ENCODE measurements at places on chromosomes 2 and 18.

DNA sequence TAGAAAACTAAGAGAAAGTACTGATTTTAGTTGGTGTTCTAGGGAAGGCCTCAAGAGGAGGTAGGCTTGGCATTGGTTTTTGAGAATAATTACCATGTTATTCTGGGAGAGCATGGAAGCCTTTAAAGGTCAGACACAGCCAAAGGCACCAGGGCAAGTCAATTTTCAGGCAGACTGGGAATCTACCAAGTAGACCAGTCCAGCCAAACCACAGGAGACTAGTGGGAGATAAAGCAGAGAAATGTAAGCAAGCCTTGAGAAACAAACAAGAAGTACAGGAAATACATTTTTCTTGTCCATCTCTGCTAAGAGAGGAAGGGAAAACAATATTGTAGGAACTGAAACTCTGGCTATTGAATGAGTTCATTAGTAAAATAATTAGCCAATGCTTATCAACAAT is 5.5 kb upstream of the CCDC68 start:
- no peak for DNase-seq

GRCh38 chr18:57909620-57910019 is 106.5 kb upstream of the ATP8B1 start:
- DNase-seq: no peak

GRCh38 chr2:149040451-149040850 is 2.0 kb downstream of the LYPD6B start:
- peak; percentile 9 for DNase-seq

DNA sequence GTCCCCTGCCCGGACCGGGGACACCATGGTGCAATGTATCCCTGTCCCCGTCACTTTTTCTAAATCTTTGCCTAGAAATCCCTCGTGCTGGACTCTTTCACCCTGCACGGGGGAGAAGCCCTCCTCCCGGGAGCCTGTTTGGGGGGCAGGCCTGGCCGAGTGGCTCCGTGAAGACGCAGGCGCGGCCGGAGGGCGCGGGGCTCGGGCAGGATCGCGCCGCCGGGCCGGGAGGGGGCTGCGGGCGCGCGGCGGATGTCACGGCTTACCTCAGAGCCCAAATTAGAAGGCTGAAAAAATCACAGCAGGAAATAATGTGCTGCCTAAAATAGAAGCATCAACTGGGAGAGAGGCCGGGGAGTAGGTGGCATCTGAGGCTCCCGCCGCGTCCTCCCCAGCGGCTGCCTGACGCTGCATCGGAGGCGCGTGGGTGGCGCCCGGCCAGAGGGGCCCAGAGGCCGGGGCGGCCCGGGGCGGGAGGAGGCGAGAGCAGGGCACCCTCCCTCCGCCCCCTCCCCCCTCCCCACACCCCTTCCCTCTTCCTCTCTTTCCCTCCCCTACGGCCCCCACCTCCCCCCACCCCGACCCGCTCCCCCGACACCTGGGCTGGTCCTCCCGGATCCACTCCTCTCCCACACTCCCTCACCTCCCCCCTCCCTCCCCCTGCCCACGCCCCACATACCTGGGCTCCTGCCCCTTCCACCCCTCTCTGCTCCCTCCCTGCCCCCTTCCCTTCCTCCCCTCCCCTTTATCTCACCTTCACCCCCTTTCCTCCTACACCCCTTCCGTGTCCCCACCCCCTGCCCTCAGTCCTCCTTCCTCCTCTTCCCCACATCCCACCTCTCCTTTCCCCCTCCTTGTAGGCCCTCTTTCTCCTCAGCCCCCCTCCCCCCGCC is 51.9 kb downstream of the SLC4A1AP start:
- DNase-seq: no peak

DNA sequence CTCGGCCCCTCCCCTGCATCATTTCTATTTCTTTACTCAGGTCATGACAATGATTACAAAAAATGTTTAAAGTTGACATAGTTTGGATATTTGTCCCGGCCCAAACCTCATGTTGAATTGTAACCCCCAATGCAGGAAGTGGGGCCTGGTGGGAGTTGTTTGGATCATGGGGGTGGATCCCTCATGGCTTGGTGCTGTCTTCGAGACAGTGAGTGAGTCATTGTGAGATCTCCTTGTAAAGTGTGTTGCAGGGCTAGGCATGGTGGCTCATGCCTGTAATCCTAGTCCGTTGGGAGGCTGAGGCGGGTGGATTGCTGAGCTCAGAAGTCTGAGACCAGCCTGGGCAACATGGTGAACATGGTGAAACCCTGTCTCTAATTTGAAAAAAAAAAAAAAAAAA is 9.2 kb upstream of the MAP4K4 start:
- no peak for DNase-seq

DNA sequence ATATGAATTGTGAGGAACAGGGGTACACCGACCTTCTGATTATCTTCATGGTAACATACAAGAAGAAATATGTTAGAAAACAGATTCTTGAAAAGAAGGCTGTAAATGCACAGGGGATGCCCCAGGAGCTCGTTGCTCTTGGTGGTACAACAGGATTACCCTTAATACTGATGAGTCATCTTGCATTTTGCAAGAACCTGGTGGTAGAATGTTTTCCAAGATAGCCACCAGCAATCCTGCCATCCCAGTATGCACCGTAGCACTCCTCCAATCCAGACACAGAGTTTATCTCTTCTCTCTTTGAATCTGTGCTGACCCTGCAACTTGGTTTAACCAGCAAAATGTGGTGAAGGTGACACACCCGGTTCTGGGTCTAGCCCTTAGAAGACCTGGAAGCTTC is 238.3 kb downstream of the EN1 start:
- no peak for DNase-seq

DNA sequence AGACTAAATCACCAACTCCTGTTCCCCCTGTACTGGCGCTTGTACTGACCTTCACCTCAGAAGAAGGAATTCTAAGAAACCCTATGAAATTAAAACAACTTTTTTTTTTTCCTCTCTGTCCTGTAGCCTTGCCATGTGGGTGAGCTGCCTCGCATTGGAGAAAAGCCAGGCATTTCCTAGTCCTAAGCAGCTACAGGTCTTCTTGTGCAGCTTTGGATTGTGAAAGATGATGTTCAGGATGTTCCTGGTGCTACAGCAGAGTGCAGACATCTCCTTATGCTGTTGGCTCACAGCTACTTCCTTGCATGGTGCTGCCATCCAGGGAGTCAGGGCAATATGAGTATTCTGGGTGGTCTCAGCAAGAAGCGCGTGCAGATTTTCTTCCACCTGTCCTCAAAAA is 11.9 kb downstream of the PIK3C3 start:
- no peak for DNase-seq

GRCh38 chr2:44713170-44713569 is 228.3 kb upstream of the SIX3 start:
- no peak for DNase-seq

DNA sequence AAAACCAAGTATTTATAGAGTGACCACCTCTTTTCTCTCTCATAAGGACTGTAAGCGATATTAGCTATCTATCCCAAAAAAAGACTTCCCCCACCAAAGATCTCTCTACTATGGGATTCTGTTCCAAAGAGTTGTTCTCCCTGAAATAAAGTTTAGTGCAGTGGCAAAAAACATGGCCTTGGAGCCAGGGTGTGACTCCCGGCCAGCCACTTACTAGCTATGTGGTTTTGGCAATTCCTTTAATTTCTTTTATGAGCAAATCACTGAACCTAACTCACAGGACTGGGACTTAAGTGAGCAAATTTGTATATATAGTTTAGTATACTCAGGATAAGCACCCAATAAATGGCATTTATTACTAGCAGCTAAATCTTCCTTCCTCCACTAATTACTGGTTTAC is 42.6 kb downstream of the SESTD1 start:
- DNase-seq: no peak

DNA sequence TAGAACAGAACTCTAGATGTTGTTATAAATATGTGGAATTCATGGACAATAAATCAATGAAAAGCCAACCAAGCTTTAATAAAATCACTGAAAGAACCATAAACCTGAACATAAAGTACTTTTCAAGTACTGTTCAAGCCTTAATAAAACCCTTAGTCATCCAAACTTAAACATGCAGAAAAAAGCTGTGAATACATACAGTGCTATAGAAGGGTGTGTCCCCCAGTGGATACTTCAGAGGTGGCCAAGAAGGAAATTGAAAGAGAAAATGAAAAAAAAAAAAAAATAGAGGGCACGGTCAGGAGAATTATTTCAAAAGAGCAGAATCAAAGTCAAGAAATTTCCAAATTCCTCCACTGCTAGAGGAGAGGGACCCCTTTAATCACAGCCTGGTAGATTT is 141.1 kb downstream of the SP100 start:
- DNase-seq: no peak

DNA sequence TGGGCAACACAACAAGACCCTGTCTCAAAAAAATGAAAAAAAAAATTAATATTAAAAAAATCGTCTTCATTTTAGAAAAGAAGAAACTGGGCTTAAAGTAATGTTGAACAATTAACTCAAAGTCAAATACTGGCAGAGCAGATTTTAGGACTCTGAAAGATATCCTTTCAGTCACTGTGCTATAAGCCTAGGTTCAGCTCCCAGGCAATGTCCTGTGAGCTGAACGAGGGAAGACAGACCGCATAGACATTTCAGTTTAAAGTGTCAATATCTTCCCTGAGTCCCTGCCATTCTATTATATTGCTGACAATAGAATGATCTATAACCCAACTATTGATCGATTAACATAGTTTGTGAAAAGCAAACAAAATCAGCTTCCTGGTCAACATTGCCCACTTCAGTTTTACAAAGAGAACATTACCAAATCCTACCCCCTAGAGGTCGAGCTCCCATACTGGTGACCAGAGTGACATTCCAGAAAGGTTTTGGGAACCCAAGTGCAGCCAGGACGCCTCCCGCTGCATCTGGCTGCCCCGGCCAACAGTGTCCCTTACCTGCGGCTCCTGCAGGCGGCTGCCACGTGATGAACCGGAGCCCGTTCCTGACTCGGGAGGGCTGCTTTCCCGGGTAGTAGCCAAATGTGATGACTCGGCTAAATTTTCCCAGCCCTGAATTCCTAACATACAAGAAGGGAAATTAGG is 639 bp downstream of the MRO start:
- no peak for DNase-seq

GRCh38 chr2:199940373-199940772 is 14.9 kb downstream of the TYW5 start:
- peak; percentile 8 for DNase-seq

DNA sequence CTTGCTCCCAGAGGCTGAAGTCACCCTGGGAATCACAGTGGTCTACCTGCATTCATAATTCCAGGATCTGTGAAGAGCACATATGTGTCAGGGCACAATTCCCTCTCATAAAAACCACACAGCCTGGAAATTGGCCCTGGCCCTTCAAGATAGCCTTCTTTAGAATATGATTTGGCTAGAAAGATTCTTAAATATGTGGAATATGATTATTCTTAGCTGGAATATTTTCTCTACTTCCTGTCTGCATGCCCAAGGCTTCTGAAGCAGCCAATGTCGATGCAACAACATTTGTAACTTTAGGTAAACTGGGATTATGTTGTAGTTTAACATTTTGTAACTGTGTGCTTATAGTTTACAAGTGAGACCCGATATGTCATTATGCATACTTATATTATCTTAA is 24.2 kb downstream of the ICOS start:
- no peak for DNase-seq

- no peak for DNase-seq
Measured at GRCh38 chr2:234074751-234075517, 24.4 kb downstream of the SPP2 start.

- peak; percentile 28 for DNase-seq
Measured at GRCh38 chr2:40041422-40042382, 262.6 kb upstream of the THUMPD2 start.

DNA sequence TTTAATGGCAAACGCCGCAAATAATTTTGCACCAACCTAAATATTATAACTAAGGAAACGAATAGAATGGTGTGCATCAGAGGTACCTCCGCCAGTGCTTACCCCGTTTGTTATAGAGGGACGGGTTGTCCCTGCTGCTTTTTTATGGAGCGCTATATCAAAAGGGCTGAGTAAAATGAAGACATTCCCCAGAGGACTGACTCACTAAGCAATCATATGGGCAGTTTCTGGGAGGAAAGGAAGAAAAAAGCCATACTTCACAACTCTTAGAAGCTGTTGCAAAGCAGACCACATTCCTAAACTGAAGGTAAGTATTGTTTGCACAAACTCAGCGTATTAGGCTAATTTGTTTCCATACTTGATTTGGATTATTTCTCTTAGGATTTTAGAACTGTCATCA is 12.9 kb downstream of the ID2 start:
- no peak for DNase-seq

- DNase-seq: no peak
Measured at GRCh38 chr2:98347298-98348065, 1.2 kb downstream of the CNGA3 start.

DNA sequence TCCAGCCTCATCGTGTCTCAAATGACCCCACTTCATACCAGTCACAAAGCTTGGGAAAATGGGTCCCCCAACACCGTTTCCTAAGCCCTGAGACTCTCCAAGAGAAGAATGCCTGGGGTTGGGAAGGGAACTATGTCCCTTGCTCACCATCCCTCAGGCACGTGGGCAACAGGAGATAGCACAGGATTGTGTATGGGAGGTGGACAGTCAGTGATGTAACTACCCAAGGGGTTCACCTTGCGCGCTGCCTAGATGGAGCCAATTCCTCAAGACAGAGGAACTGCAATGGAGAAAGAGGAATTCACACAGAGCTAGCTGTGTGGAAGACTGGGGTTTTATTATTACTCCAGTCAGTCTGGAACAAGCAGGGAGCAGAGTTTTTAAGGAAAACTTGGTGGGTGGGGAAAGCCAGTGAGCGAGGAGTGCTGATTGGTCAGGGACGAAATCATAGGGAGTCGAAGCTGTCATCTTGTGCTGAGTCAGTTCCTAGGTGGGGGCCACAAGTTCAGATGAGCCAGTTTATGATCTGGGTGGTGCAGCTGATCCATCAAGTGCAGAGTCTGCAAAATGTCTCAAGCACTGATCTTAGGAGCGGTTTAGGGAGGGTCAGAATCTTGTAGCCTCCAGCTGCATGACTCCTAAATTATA is 13.8 kb upstream of the CXCR1 start:
- DNase-seq: no peak

DNA sequence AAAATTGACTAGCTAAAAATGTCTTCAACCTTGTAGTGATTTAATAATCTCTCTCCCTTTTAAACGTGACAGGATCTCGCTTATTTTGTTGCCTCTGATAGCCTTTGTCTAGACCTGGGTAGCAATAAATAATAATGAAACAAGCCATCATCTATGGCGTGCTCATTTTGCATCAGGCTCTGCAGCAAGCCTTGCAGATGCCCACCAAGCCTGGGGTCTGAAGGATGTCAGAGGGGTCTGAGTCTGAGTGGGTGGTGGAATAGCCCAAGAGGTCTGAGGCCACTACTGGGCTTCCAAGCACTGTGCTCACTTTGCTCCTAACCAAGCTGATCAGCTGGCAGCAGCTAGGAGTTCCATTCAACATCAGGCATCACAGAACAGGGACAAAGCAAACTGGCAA is 109.4 kb downstream of the GYPC start:
- no peak for DNase-seq

DNA sequence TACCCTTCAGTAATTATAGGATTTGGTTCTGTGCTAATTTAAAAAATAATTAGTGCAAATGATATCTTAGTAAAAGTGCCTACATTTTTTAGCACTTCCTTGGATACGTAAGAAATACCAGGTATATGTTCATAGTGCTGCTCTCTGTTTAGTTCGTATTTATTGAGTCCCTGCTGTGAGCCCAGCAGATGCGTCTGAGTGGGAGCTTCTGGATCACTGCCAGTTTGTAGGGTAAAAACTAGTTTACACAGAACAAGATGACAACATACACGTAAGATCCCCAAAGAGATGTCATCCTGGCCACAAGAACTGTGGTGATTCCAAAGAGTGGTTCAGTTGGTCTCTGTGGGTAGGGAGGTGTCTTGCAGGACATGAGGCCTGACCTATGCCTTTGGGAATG is 103.2 kb downstream of the CTIF start:
- no peak for DNase-seq

Measured in fibroblast of the conjunctiva (primary cell).